Germinal center (tissue), 1 donor: ENCODE measurements at places on chromosomes 2 and 18.
A peak's percentile ranks its signal among the peaks of the same experiment; 100 is the strongest.

DNA sequence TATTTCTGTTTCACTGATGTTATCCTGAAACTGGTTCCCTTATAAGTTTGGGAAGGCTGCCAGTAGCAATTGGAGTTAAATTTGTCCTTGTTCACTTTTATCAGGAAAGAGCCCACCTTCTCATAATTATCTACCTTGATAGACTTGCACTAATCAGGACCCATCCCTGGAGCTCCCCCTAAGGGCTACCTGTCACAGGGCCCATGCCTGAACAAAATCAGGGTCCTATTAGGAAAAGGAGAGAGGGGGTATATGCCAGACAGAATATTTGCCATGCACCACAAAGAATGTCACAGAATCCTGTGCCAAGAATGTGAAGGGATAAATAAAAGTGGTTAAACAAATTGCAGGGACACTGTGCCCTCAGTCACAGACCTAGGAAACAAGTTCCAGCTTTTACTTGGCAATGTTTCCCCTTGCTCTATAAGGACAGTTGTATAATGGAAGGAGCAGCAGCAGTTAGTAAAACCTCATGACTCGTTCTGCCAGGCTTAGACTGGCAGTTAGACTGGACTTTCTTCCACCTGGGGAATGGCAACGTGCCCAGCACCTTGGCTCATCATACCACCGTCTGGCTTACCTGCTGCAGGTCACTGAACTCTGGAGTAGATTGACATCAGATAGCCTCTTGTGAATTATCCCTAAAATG, 32.3 kb upstream of the VWC2L start:
- no peak for DNase-seq

GRCh38 chr2:64295326-64296139, 151.3 kb upstream of the PELI1 start:
- no peak for DNase-seq

- no peak for DNase-seq
Observed at GRCh38 chr18:6280211-6280743, 134.4 kb downstream of the L3MBTL4 start.

GRCh38 chr2:68351997-68352396, 13.1 kb upstream of the PLEK start:
- DNase-seq: no peak

GRCh38 chr2:70630761-70631160, 77.1 kb upstream of the TGFA start:
- DNase-seq: no peak

- no peak for DNase-seq
Observed at GRCh38 chr2:2131075-2131789, 199.8 kb downstream of the MYT1L start.

DNA sequence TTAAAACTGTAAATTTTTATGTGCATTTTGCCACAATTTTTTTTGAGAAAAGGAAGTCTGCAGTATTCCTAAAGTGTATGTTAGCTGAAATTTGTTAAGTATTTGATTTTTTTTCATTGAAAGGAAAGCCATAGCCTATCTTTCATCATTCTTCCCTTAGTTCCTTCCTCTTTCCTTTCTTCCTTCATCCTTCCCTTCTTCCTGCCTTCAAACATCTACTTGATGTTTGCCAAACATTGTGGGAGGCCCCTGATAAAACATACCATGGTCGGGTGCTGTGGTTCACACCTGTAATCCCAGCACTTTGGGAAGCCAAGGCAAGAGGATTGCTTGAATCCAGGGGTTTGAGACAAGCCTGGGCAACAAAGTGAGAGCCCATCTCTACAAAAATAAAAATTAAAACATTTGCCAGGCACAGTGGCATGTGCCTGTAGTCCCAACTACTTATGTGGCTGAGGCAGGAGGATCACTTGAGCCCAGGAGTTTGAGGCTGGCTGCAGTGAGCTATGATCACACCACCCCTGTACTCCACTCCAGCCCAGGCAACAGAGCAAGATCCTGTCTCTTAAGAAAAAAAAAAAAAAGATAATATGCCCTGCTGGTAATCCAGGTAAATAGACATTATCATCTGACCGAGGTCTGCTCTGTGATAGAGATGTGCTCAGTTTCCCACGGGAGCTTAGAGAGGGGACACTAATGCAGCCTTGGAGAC, 278.4 kb upstream of the STON1 start:
- no peak for DNase-seq

GRCh38 chr2:48420512-48421197, 109.3 kb upstream of the STON1 start:
- DNase-seq: peak; percentile 81

GRCh38 chr2:212901604-212902275, 249.7 kb downstream of the IKZF2 start:
- DNase-seq: no peak

GRCh38 chr18:29378651-29379136, 1201.8 kb upstream of the CDH2 start:
- no peak for DNase-seq
